ENCODE measurements at places on chromosomes 6 and 20.

- no peak for DNase-seq
These were observed 59.0 kb downstream of the CTCFL start for GRCh38 chr20:57465943-57466342.

DNA sequence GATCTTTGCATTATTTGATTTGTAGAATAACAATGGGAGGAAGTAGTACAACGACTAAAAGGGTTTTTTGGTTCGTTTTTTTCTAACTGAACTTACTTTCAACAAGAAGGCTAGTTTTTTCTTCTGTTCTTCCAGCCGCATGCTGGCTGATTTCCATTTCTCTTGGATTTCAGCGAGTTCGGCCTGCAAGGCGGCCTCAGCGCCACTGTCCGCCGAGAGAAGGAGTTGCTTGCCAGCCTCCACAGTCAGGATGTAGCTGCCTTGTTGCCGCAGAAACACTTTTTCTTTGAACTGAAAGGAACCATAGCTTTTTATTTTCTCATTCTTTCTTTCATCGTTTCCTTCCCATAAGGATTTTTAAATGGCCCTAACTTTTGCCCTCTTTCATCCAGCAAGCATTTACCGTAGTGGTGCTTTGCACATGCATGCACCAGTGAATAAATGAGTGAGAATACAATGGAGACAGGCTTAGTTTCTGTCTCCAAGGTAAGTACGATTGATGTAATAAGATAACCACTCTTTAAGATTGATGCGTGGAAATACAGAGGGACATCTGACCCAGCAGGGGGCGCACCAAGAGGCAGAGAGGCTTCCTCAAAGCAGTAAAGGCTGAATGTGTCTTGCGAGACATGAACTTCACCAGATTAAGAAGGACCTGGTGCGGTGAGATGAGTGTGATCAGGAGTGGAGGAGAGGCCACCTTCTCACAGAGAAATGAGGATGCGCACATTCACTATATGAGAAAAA is 398.8 kb downstream of the ESR1 start:
- DNase-seq, result no peak

DNA sequence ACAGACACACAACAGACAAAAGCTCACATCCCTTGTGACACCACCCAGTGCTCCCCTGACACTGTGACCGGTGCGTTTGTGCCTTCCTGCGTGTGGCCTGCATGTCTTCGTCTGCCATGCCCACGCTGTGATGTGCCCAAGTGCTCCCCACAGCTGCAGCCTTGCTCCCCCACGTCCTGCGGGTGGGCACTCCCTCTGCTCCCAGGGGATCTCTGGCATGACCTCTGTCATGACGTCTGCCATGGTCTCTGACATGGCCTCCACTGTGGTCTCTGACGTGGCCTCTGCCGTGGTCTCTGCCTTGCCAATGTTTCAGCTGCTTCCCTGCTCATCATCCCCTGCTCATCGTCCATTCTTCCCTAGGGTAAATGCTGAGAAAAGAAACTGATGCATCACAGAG is 200.9 kb downstream of the DLL1 start:
- no peak for DNase-seq

- no peak for DNase-seq
These were observed 52.5 kb downstream of the BCAS1 start for GRCh38 chr20:54017846-54018245.

- no peak for DNase-seq
These were observed 55.6 kb downstream of the FRK start for GRCh38 chr6:116004841-116005815.

GRCh38 chr20:41776421-41776820 is 158.2 kb upstream of the CHD6 start:
- DNase-seq, result no peak

DNA sequence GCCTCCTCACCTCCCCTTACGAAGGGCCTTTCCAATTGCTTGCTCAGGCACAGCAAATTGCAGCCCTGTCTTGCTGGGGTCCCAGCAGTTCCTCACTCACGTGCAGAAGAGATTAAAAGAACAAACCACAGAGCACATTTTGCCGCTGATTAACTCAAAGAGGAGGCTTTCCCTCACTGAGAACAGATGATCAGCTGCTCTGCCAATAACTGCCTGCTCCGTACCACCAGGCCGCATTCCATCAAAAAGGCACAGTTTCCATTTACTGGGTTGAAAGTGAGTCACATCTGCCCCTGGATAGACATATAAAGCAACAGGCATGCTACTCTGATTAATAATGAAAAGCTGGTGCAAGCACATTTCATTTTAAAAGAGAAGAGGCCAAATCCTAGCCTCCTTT is 446.8 kb downstream of the PTPRT start:
- no peak for DNase-seq

- no peak for DNase-seq
These were observed 672 bp downstream of the SIRPA start for GRCh38 chr20:1895674-1896483.

- no peak for DNase-seq
These were observed 207.1 kb upstream of the PRSS16 start for GRCh38 chr6:27040244-27041042.

GRCh38 chr6:108845145-108845544 is 3.1 kb upstream of the ARMC2 start:
- DNase-seq, result no peak

- peak; percentile 37 for DNase-seq
These were observed 25.3 kb downstream of the ACSS1 start for GRCh38 chr20:25032478-25033264.

- DNase-seq, result peak; percentile 75
These were observed 125.0 kb upstream of the MLIP start for GRCh38 chr6:53986165-53986720.

Data from DMS79 treated with DMSO at 0.1 percent for 48 hours (cell line).